A549 treated with CpdA at 1 μM for 4 hours (cell line): ENCODE measurements at places on chromosomes 6 and 20. TPM values are rescaled to one million over a fixed set of nuclear protein-coding genes. Genes with fewer than 3 reads are reported as not detected.

MDN1 gene
- 10.4 to 14.5 TPM (median 14.0 TPM) in 5 replicates for total RNA-seq

GHRH gene
- not detected in 5 replicates for total RNA-seq

TPX2 gene
- 100 to 117 TPM (median 107 TPM) in 5 replicates for total RNA-seq

JPH2 gene
- 0.58 to 0.99 TPM (median 0.83 TPM) in 5 replicates for total RNA-seq

GRM1 gene
- total RNA-seq, result 0.02 to 0.08 TPM (median 0.03 TPM) in 3 of 5 replicates, not detected in the others

TSBP1 gene
- total RNA-seq, result not detected in 5 replicates

PBX2 gene
- total RNA-seq, result 15.2 to 21.6 TPM (median 17.8 TPM) in 5 replicates

CNR1 gene
- 0.30 to 0.41 TPM (median 0.33 TPM) in 5 replicates for total RNA-seq

KIF25 gene
- 0.07 to 0.15 TPM in 2 of 5 replicates, not detected in the others for total RNA-seq

PEX7 gene
- total RNA-seq, result 4.2 to 5.9 TPM (median 5.1 TPM) in 5 replicates

ANGPT4 gene
- 0.03 TPM in 1 of 5 replicates, not detected in the others for total RNA-seq

UNC5CL gene
- total RNA-seq, result 0.20 to 0.40 TPM (median 0.34 TPM) in 5 replicates

AGER gene
- 1.2 to 2.3 TPM (median 1.7 TPM) in 5 replicates for total RNA-seq

RNF8 gene
- total RNA-seq, result 21.7 to 25.3 TPM (median 22.9 TPM) in 5 replicates

RIPOR3 gene
- total RNA-seq, result 0.06 to 0.09 TPM in 2 of 5 replicates, not detected in the others

ERVFRD-1 gene
- total RNA-seq, result not detected in 5 replicates
